Naive thymus-derived CD4-positive, alpha-beta T cell (primary cell): ENCODE measurements at places on chromosomes 16 and 17.

DNA sequence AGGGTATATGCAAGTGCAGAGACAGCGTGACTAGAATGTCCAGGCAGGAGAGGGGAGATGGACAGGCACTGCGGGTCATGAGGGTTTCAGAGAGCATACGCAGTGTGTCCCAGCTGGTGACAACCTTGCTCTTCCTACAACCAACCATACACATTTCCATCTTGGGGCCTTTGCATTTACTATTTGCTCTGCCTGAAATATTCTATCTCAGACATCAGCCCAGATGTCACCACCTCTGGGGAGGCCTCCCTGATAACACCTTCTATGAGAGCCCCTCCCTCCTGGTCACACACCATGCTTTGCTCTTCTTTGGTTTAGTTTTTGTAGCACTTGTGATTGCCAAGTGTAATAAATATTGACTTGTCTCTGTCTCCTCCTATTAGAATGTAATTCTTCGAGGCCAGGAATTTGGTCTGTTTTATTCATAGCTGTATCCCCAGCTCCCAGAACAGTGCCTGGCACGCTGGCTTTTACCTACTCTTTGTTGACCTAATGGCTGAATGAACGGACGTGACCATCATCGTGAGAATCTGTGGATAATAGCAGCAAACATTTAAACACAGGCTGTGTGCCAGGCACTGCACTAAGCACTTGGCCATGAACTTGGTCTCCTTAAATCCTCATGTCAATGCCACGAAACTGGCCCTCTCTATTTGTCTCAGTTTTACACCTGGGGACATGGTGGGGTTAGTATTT lies 51.9 kb downstream of the PLCG2 start:
- no peaks in the 10 kb centered on the region for H3K36me3 ChIP-seq
- H3K4me1 ChIP-seq = no peaks in the 10 kb centered on the region
- H3K27ac ChIP-seq = no peak overlapping the region
- no peaks in the 10 kb centered on the region for H3K27me3 ChIP-seq

DNA sequence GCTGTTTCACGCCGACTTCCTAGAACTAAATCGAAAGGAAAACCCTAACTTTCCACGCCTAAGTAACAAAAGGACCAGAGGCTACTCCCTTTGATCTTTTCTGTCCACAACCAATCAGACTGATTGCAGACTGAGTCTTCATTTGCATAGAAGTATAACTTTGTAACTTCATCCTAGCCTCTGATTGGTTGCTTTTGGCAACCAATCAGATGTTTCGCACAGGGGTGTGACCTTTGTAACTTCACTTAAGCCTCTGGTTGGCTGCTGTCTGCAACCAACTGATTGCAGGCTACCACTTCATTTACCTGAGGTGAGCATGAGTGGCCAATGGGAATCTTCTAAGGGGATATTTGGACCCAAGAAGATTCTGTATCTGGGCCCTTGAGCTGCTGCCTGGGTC lies 17.4 kb upstream of the ICAM2 start:
- H3K36me3 ChIP-seq = no peaks in the 10 kb centered on the region
- H3K27ac ChIP-seq = no peak overlapping the region
- H3K27me3 ChIP-seq = no peaks in the 10 kb centered on the region
- no peaks in the 10 kb centered on the region for H3K4me1 ChIP-seq

DNA sequence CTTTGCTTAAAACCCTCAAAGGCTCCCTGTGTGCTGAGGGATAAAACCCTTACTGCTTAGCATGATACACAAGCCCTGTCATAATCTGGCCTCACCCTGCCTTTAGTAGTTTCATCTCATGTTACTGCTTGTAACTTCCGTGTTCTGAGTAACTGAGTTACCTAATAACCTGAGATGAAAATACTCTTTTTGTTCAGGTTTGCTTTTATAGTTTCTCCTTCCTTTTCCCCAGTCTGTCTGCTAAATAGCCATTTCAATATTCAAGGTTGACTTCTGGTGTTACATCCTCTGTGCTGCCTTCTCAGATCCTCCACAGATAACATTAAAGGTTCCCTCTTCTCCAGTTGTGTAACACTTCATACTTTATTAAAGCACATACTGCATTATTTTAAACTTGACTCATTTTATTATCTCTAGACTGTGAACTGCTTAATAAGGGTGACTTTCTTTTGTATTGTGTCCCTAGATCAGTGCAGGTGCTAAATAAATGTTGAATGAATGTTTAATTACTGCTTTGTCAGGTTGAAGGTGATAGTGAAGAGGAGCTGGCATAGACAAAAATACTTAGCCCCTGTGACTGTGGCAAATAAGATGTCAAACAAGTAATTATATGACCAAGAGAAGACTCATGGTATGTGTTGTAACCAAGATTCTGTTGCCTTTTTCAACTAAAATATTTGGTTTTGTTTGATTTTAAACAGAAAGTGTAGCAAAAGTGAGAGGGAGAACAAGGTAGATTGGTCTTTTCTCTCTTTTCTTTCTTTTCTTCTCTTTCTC lies 47.8 kb downstream of the NFAT5 start:
- no peak overlapping the region for H3K27ac ChIP-seq
- H3K4me3 ChIP-seq = no peak overlapping the region
- no peaks in the 10 kb centered on the region for H3K36me3 ChIP-seq
- DNase-seq = no peak
- peaks cover 11% of the 10 kb centered on the region for H3K4me1 ChIP-seq

DNA sequence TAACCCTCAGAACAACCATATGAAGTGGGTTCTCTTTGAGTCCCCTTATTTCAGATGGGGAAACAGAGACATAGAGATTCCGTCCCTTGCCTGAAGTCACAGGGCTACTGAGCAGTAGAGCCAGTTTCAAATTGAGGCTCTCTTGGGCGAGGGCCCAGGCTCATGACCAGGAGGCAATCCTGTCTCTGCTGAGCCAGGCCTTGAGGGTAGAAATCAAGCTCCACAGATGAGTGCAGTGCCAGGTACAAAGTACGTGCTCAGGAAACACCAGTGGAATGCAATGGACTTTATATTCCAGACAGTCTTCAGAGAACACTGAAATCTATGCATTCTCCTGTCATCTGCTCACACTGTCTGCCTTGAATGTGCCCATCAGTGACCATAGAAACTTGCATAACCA lies 291.7 kb upstream of the MAF start:
- no peak for DNase-seq
- no peaks in the 10 kb centered on the region for H3K27me3 ChIP-seq
- no peak overlapping the region for H3K4me3 ChIP-seq
- H3K4me1 ChIP-seq = no peaks in the 10 kb centered on the region
- no peak overlapping the region for H3K27ac ChIP-seq

DNA sequence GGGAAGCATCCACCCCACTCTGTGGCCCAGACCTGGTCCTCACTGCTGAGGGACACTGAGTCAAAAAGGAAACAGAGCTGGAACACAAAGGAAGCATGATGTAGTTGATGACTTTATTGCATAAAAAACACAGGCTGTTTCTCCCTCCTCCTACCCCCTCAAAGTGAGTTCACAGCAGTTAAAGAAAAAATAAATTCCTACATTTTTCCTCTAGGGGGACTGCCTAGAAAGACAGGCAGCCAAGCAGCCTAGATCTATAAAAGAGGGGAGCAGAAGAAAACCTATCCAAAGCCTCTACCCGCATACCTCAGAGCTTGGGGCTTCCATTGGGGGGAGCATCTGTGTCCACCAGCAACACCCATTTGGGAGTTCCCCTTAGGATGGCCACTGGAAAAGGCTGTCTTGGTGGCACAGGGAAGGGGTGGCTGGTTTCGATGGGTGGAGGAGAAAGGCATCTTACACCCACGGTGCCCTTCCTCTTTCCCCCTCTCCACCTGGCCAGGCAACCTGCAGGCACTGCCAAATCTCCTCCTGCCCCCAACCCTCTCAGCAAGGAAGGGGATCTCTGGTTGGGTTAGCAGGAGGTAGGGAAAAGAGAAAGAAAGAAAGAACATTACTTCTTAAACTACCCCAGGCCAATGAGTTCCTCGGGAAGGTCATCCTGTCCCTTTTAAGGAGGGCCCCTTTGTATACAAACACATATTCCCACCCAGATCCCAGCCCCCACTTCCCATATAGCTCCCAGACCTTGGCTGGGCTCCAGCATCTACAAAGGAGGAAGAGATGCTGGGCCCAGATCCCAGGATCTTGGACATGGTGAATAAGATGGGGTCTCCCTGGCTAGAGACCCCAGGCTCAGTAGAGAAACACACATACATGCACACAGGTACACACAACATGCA lies 4.0 kb upstream of the SCRN2 start:
- H3K4me3 ChIP-seq = no peak overlapping the region
- peaks cover 30% of the 10 kb centered on the region for H3K27me3 ChIP-seq
- peaks cover 15% of the 10 kb centered on the region for H3K4me1 ChIP-seq

DNA sequence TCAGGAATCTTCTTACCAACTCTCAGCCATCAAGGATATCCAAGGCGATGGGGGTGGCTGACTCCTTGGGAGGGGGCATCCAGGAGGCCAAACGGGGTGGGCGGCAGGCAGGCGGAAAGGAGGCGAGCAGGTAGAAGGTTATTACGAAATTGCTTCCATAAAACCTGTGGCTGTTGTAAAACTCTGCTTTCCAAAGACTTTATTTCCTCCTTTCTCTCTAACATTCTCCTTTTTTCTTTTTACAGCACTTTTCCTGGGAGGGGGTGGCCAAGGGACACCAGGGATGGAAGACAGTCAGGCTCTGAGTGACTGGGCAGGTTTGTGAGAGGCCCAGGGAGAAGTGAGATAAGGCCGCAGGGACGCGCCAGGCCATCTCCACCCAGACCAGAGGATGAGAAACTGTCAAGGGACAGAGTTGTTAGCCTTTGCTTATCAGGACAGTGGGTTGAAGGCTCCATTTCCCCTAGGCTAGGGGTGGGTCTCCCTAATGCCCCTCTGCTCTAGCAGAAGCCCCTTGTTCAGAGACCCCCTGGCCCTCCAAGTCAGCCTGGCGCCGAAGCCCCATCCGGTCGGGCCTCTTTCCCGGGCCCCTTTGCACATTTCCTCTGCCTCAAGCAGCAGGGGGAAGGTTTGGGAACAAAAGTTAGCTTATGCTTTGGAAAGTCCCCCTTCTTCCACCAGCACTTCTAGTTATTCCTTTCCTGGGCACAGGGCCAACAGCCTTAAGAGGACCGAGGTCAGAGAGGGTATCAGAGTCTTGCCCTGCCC lies 5.0 kb upstream of the HOXB9 start:
- no peak overlapping the region for H3K27ac ChIP-seq
- no peaks in the 10 kb centered on the region for H3K36me3 ChIP-seq
- no peaks in the 10 kb centered on the region for H3K4me1 ChIP-seq
- H3K4me3 ChIP-seq = no peak overlapping the region
- DNase-seq = no peak
- H3K27me3 ChIP-seq = peaks cover 38% of the 10 kb centered on the region

DNA sequence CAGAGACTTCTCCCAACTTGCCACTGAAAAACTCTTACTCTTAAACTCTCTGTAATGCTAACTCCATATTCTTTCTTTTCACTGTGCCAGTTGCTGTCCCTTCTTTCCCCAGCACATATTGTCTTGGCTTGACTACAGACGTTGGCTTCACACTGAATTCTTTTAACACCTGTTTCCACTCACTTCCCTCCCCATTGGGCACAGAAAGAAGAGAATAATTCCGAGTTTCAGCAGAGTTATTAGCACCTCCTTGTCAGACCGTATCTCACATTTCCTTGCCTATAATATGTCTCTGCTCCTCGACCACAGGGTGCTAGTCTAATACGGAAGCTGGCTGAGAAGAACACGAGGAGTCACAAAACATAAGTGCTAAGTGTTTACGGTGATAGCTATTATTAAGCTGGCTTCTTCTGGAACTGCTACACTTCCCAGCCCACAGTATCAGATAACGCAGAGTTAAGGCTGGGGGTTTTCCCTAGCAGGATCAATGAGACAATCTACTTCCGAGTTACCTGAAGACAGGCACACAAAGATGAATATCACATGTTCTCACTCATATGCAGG lies 188.5 kb upstream of the CDH8 start:
- H3K27ac ChIP-seq = no peak overlapping the region
- no peak for DNase-seq
- no peak overlapping the region for H3K4me3 ChIP-seq
- no peaks in the 10 kb centered on the region for H3K4me1 ChIP-seq
- no peaks in the 10 kb centered on the region for H3K36me3 ChIP-seq

DNA sequence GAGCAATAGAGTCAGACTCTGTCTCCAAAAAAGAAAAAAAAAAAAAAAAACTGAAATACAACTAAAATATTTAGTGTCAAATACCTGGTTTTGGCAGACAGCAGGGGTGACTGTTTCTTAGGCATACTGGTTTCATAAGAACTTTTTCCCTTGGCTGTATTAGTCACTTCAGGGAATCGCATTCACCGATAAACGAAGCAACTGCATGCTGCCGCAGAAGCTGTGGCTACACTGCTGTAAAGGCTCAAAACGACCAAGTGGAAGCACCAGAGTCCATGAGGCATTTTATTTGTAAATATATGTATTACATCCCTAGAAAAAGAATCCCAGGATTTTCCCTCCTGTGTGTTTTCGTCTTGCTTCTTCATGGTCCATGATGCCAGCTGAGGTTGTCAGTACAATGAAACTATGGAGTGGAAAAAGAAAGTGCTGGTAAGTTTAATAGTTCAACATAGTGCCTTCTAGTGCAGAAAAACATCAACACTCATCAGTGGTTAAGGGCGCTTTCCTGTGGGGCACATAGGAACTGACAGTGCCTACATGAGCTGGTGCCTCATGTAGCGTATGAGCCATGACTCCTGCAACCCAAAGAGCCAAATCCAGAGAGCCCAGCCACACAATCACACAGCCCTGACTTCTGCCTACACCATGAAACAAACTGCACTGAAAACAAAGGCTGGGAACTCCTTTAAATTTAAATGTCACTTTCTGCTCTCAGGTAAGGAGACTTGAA lies 7.3 kb downstream of the RPS15A start:
- H3K4me1 ChIP-seq = peaks cover 11% of the 10 kb centered on the region
- no peaks in the 10 kb centered on the region for H3K27me3 ChIP-seq
- H3K36me3 ChIP-seq = peaks cover 26% of the 10 kb centered on the region
- no peak overlapping the region for H3K4me3 ChIP-seq
- no peak for DNase-seq

DNA sequence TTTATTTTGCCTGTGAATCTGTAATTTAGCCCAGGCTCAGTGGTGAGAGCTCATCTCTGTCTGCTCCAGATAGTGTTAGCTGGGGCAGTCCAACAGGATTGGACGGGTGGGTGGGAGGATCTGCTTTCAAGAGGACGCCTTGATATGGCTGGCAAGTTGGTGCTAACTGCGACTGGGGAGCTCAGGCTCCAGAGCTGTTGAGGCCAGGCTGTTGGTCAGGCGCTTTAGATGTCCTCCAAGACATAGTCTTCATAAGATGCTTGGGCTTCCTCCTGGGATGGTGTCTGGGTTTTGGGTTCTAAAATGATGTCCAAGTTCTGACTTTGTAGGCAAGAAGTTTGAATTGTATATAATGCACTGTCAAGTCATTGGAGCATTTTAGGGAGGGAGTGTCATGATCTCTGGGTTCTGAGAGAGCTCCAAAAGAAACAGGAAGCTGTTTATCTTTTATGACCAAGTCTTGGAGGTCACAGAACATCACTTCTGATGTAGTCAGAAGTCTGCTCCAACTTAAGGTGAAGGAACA lies 12.8 kb upstream of the PCTP start:
- DNase-seq = no peak
- no peak overlapping the region for H3K4me3 ChIP-seq
- H3K27me3 ChIP-seq = no peaks in the 10 kb centered on the region

- H3K27me3 ChIP-seq = no peaks in the 10 kb centered on the region
- DNase-seq = no peak
- H3K27ac ChIP-seq = no peak overlapping the region
- H3K4me3 ChIP-seq = no peak overlapping the region
Measured at GRCh38 chr17:81127133-81127455, 38.2 kb upstream of the PVALEF start.
